ENCODE measurements at places on chromosomes 2 and 18.

DNA sequence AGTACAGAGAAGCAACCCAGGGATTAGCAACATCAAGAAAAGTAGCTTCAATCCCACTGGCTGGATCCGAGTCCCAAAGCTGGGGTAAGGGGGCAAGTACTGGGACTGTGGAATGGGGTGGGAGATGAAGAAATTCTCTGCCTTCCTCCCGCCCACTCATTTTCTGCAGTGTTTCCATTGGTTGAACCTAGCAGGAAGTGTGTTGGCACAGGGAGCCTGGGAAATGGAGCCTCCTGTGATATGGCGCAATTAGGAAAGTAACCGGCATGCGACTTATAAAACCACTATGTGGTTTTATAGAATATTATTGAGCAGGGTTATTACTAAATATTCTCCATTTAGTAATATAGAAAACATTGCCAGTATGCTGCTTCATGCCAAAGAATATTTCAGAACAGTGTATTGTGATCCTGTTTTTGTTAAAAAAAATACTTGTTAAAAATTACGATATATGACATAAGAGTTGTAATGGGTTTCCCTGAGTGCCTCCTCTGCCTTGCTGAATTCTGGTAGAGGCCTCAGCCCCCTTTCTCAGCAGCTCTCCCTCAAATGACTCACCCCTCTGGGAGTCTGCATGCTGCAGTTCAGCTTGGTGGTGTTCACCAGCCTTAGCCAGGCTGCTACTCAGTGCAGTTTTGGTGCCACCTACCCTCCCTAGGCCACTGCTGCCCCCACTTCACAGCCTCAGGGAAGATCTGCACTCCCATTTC, 60.5 kb downstream of the HK2 start:
- DNase-seq: no peak

DNA sequence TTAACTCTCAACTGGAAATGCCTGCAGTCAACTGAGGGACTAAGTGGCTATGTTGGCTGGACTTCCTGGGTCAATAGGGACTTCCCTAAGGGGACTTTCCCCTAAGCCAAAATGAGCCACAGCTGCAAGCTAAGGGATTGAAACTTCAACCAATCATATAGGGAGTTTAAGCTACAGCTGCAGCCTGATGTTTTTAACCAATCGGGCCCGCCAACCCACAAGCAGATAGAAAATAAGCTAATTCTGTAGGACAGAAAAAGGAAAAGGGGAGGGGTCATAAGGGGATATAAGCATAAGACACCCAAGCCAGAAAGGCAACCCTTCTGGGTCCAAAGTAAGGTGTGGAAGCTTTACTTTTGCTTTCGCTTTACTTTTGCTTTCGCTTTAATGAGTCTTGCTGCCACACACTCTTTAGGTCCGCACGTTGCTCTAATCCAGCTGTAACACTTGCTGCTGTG, 927.5 kb downstream of the ERBB4 start:
- peak; percentile 54 for DNase-seq

DNA sequence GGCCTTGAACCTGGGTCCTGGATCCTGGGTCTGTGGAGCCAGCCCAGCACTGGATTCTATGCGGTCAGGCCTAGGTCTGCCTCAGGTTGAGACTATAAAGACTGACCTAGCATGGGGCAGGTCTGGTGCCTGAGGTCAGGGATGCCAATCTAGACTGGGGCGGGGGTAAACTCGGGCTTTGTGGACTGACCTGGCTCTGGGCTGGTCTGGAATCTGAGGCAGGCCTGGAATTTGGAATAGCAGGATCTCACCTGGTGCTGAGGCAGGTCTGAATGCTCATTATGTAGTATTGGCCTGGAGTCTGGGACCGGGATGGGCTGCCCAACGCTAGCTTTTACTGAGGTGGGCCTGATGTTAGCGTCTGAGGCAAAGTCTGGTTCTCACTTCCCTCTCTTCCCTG, 256.0 kb downstream of the KIAA1328 start:
- DNase-seq: no peak

GRCh38 chr2:195646424-195646823, 10.6 kb upstream of the SLC39A10 start:
- DNase-seq: no peak

- DNase-seq: no peak
These were observed 118.1 kb upstream of the ZNF521 start for GRCh38 chr18:25470062-25470461.

DNA sequence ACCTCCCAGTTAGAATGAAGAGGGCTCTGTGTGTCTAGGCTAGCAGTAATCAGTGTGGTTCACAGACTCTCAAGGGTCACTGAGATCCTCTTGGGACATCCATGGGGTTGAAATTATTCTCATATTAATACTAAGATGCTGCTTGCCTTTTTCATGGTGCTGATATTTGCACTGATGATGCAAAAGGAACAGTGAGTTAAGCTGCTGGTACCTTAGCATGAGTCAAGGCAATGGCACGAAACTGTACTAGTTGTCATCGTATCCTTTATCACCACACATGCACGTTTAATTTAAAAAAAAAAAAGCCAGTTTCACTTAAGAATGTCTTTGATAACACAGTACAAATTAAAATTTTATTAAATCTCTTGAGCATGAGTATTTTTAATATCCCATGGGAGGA, 151.9 kb upstream of the TANK start:
- no peak for DNase-seq

DNA sequence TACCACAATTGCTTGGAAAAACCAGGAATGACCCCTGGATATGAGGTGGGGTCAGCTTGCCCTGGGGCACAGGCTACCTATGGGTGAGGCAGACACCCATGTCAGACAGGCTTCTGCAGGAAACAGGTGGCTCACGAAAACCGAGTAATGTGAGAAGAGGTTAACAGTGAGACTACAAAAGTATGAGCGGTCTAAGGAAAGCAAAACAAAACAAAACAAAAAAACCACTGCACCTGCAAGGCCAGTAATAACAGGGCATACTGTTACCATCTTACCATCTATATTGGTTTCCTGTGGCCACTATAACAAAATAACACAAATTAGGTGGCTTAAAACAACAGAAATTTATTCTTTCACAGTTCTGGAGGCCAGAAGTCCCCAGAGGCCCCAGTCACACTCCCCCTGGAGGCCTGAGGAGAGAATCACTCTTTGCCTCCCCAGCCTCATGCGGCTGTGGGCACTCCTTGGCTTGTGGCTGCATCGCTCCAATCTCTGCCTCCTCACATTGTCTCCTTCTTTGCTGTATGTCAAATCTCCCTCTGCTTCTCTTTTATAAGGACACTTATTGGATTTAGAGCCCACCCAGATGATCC, 86.6 kb upstream of the EPC2 start:
- no peak for DNase-seq

GRCh38 chr2:179059026-179059700, 9.2 kb upstream of the CCDC141 start:
- no peak for DNase-seq

DNA sequence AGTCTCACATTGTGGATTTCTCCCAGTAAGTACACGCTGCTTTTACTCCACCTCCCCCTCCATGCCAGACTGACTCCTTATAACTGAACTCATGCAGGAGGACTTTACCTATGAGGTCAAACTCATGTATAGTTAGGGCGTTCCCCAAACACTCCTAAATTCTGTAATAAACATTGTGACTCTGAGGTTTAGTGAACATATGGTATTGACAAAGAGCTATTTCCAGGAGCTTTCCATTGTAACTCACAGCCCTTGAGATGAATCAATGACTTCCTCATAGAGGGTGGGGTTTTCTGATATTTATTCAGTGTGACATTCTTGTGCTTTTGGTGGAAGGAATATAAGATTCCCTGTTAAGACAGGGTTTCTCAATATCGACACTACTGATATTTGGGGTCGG, 337.4 kb upstream of the SLC14A2 start:
- DNase-seq: no peak

DNA sequence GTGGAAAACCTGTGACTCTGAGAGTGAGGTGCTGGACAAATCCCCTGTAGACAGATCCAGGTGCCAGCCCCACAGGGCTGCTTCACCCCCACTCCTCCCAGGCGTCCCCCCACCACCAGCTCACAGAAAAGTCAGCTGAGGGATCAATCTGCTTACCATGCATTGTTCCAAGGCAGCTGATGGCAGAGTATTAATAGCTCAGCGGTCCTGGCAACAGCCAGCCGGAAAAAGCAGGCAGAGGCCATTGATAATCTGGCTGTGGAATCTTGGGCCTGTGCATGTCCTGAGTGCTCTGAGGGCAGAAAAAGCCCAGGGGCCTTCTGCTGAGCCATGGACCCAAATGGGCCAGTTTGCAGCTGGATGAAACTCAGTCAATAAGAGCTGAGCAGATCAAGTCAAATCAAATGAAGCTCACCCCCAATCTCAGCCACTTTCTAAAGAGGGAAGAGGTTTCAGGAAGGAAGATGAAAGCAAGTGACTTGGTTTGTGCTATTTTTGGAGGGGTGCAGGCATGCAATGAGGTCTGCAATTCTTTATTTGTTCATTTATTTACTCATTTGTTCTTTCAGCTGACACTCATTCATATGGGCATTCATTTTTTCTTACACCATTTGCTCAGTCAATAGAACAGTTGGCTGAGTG, 63.4 kb downstream of the GYPC start:
- DNase-seq: no peak

DNA sequence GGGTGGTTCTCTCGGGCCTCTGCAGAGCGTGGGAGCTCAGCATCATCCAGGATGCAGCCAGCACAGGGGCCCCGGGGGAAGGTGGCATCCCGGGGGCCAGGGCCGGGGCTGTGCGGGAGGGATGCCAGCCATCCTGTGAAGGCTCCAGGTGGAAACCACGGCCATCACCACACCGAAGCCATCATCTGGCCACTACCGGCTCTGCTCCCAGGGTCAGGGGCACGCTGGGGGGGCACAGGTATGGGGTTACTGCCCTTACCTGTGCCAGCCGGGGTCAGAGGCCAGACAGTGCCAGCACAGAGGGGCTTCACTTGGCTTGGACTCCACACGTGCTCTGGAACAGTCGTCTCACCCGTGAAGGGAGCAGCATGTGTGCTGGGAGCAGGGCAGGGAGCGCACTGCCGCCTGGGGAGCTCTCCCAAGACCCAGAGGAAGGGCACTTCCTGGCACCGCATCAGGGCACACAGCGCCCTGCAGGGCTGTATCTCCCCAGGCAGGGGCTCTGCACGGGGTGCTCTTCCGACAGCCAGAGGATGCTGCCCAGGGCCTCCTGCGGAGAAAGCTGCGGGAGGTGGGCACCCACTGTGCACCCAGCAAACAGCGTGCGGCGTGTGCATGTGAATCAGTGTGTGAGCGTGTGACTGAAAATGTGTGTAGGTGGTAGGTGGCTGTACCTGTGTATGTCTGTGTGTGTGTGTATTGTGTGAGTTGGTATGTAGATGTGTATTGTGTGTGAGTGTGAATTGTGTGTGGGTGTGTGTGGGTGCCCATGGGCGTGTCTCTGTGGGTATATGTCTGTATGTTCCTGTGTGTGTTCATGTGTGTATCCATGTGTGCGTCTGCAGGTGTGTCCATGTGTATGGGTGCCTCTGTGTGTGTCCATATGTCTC, 75.0 kb downstream of the PTGR3 start:
- DNase-seq: no peak

- DNase-seq: no peak
These were observed 19.8 kb upstream of the GPR17 start for GRCh38 chr2:127626175-127626574.

GRCh38 chr2:212228743-212229171, 309.8 kb downstream of the ERBB4 start:
- DNase-seq: no peak

DNA sequence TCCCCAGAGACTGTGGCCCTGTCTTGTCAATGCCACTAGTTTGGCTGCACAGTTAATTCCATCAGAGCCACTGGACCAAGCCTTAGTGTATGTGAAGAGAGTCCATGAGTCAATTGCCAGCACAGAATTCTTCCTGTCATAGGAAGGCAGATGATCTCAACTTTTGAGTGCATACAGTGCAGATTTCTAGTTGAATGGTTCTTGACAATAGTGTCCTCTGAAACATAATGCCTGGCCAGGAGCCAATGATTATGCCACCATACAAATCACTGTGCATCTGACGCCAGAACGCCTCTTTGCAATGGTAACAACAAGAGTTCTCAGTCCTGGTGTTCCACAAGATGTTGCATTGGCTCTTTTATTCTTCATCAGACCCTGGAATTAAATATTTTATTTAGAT, 7.1 kb downstream of the NEUROD1 start:
- no peak for DNase-seq

DNA sequence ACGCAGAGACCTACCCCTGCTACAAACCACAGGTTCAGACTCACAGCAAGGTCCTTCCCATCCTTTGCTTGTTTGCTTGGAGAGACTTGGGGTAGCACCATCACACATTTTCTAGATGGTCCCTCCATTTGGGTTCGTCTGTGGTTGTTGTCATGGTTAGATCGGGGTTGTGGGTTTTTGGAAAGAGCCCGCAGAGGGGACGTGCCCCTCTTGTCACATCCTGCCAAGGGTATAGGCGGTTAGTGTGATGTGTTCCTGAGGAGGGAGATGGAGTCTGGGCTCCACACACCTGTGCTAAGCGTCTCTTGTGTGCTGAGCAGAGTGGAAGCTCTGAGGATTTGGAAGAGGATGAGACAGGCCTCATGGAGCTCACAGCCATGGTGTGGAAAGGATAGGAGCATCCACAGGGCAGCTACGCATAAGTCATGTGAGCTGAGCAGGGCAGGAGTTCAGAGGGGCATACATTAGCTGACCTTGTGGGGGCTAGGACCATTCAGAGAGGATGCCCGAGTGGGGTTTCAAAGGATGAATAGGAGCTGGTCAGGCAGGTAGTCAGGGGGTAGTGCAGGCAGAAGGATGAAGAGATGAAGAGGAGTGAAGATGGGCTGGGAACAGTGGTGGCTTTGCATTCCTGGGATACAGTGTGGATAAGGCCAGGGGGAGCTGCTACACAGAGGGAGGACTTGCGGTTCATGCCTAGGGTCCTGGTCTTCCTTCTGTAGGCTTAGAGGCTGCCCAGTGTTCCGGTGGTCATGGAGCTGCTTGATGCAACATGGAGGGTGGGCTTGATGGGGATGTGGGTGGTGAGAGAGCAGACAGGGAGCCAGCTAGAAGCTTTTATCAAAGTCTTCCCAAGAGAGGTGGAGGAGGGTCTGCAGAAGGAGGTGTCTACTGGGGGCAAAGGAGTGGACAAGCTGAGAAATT, 62.9 kb downstream of the ACKR3 start:
- no peak for DNase-seq

- DNase-seq: no peak
These were observed 152.4 kb downstream of the ZRANB3 start for GRCh38 chr2:135378591-135378990.

DNA sequence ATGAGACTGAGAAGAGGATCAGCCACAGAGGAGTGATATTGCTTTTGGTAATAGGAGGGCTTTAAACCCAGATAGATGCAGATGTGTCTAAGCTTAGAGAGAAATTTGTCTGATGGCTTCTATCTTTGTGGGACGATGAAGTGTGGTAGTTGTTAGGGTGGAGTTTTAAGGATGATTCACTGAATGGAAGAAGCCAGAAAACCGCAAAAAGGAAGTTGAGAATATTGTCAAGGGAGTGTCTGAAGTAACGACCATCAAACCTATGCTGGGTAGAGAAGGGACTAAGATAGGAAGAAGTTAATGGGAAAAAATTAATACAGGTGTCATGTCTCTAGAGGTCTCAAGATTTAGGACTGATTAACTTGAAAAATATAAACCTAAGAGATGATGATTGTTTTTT, 195.6 kb upstream of the MC4R start:
- no peak for DNase-seq
